ENCODE measurements at places on chromosomes 4 and X. TPM values are rescaled to one million over a fixed set of nuclear protein-coding genes. Genes with fewer than 3 reads are reported as not detected.

Gene MAGEB5
- not detected for total RNA-seq

Gene KLHL4
- 16.1 TPM for total RNA-seq

Gene SPANXB1
- not detected for total RNA-seq

Gene PFKFB1
- total RNA-seq, result 0.22 TPM

Gene MAGEA8
- not detected for total RNA-seq

Gene ANAPC4
- 17.3 TPM for total RNA-seq

Gene CSAG3
- not detected for total RNA-seq

Gene PPEF1
- total RNA-seq, result not detected

Measured in placental epithelial cell (primary cell).